ENCODE measurements at places on chromosomes 13 and 19.

DNA sequence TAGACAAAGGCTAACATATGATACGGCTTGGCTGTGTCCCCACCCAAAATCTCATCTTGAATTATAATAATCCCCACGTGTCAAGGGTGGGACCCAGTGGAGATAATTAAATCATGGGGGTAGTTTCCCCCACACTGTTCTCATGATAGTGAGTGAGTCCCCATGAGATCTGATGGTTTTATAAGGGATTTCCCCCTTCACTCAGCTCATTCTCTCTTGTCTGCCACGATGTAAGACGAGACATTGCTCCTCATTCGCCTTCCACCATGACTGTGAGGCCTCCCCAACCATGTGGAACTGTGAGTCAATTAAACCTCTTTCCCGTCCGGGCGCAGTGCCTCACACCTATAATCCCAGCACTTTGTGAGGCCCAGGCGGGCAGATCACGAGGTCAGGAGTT is 143.5 kb downstream of the RXFP2 start:
- no peak for DNase-seq

DNA sequence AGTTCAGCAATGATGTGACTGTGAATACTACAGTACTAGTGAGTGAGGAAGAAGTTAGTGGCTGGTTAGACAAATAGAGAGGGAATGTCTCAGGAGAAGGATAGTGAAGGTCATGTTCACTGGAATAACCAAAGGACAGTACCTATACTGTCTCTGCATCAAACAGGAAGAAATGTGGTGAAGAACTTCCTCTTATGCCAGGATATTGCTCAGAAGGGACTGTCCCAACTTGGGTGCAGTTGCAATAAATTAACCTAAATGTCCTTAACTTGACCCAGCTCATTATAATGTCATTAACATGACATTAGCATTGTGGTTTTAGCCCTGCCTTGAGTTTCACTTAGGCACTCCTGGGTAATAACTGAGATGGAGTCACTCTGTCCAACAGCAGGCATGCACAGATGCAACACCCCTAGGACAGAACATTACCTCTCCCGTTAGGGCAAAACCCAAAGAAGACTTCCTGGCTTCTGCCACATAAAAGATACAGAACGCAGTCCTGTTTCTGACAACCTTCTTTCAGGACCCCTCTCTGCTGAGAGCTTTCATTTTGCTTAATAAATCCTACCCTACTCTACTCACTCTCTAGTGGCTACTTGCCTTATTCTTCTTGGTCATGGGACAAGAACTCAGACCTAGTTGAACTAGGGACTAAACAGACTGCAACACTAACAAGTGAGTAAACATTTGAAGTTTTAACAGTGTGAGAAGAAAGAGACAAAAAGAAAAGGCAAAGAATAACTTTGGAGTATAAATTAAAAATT is 1591.6 kb upstream of the MIR17HG start:
- DNase-seq = no peak

GRCh38 chr13:50608370-50608769 is 235.1 kb downstream of the DLEU7 start:
- peak; percentile 5 for DNase-seq

GRCh38 chr13:45482571-45483173 is 17.9 kb downstream of the COG3 start:
- DNase-seq = no peak

DNA sequence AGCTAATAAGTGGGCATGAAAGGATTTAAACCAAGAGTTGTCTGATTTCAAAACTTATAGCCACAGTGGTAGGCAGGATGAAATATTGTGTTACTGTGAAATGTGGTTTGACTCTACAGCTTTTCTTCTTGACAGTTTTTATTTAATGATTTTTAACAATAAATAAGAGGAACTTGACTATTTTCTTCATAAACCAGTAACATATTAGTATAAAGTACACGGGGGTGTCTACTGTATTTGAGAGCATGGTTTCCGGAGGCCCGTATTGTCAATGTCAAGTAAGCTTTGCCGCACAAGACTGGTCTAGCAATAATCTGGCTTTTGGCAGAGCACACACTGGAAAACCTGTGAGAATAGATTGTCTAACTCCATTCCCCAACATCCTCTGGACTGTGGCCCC is 894.5 kb downstream of the PCDH9 start:
- no peak for DNase-seq

All from NCI-H524 (cell line).